ENCODE measurements at places on chromosomes 5 and 9. TPM values are rescaled to one million over a fixed set of nuclear protein-coding genes. Genes with fewer than 3 reads are reported as not detected.

GRCh38 chr5:84088996-84089395 lies 295.7 kb downstream of the EDIL3 start:
- no peak for DNase-seq

GRCh38 chr5:71934322-71934721 lies 173.0 kb upstream of the MAP1B start:
- no peak for DNase-seq

GRCh38 chr9:136203408-136204144 lies 1.4 kb downstream of the LHX3 start:
- DNase-seq: no peak

The BTNL3 gene
- not detected for total RNA-seq

The VAV2 gene
- total RNA-seq: 14.4 TPM
